Motor neuron (in vitro differentiated cells): ENCODE measurements at places on chromosomes 7 and 10.

DNA sequence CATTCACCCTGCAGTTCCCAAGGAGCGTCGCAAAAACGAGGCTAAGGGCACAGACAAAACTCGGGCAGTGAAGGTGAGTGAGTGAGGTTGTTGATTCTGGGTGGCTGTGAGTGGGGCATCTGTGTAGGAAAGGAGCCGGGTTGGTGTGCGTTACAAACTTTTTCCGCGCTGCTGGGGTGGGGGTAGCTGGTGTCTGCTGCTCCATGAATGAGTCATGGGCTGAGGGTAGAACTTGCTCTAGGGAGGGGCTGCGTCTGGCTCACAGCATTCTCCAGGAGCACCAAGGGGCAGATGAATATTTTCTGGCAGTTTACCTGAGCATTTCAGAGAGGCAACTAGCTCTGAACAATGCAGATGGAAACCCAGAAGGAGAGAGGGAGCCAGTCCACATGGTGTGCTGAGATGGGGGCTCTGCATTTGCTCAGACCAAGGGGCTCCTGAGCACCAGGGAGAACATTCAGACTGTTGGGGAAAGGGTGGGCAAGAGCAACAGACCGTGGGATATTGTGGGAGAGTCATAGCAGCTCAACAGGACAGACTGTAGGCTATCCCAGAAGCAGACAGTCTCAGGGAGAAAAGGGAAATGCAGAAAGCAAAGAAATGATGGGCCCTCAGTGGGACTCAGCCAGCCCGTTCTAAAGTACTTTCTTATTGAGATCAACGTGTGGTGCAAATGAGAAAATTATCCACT is 18.8 kb downstream of the NOBOX start:
- ATAC-seq, result no peak

- ATAC-seq, result no peak
Observed at GRCh38 chr10:104089621-104090020, 3.9 kb upstream of the COL17A1 start.

GRCh38 chr10:17682236-17682946 is 38.4 kb downstream of the STAM start:
- no peak for ATAC-seq

DNA sequence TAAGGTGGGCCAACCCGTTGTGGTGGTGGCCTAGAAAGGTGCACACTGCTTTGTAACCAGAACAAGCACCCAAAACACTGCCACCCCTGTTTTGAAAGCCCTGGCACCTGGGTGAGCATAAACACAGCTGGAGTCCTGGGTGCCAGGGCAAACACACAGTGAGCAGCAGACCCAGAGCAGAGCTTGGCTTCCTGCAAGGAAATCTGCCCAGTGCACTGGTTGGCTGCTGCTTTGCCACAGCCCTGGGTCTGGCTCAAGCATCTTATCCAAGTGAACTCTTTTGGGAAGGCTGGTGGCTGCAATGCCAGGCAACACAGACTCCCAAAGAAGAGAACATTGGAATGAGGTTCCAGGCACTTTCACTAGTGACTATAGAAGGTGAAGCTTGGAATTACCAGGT is 145.5 kb upstream of the PDE1C start:
- ATAC-seq, result no peak
